ENCODE measurements at places on chromosomes 3 and 15. TPM values are rescaled to one million over a fixed set of nuclear protein-coding genes. Genes with fewer than 3 reads are reported as not detected.

ETFA gene
- total RNA-seq, result 86.1 TPM

GOLGA8T gene
- total RNA-seq, result 2.6 TPM

P2RY14 gene
- 1.2 TPM for total RNA-seq

WDR93 gene
- total RNA-seq, result not detected
